Progenitor cell of endocrine pancreas (in vitro differentiated cells): ENCODE measurements at places on chromosomes 2 and 18. TPM values are rescaled to one million over a fixed set of nuclear protein-coding genes. Genes with fewer than 3 reads are reported as not detected.
A peak's percentile ranks its signal among the peaks of the same experiment; 100 is the strongest.

DNA sequence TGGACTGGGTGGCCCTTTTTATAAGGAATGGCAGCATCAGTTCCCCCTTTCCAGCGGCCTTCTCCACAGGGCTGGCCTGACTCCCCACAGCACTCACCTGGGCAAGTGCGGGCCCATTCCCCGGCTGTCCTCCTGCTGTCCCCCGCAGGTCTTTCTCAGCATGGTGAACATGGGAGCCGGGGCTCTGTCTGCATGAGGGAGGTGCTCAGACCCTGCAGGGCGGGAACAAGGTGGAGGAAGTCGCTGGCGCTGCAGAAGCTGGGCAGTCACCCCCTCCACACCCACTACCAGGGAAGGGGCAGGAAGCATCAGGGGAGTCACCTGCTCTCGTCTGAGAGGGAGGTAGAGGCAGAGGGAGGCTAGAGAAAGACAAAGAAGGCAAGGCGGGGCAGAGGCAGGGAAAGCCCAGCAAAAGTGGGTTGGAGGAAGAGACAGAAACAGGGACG, 12.2 kb downstream of the HES6 start:
- H3K27me3 ChIP-seq = peaks cover 31% of the 10 kb centered on the region
- H3K4me3 ChIP-seq = no peak overlapping the region
- DNase-seq = no peak
- H3K4me1 ChIP-seq = peaks cover 17% of the 10 kb centered on the region
- H3K27ac ChIP-seq = no peak overlapping the region

GRCh38 chr2:237092506-237092905, 6.8 kb downstream of the COPS8 start:
- H3K36me3 ChIP-seq = peaks cover 8% of the 10 kb centered on the region
- H3K27ac ChIP-seq = no peak overlapping the region
- DNase-seq = no peak
- no peaks in the 10 kb centered on the region for H3K27me3 ChIP-seq

DNA sequence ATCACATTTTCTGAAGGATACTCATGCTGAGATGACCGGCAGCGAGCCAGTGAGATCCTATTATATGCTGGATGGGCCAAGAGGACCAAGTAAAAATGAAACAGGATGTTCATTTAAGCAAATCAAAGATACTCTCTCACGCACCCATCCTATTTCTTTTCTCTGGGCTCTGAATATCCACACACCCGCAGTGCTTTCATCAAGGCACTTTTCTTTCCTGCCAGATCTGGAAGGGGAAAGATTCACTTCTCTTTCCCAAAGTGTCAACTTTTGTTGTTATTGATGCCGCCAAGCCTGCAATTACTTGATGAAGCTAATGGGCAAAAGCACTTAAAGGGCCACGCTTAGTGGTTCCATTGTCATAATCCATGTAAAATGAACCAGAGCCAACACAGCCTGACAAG, 191.9 kb upstream of the CHAC2 start:
- H3K27me3 ChIP-seq = no peaks in the 10 kb centered on the region
- no peak for DNase-seq
- peaks cover 5% of the 10 kb centered on the region for H3K4me1 ChIP-seq
- no peak overlapping the region for H3K27ac ChIP-seq
- no peak overlapping the region for H3K4me3 ChIP-seq

DNA sequence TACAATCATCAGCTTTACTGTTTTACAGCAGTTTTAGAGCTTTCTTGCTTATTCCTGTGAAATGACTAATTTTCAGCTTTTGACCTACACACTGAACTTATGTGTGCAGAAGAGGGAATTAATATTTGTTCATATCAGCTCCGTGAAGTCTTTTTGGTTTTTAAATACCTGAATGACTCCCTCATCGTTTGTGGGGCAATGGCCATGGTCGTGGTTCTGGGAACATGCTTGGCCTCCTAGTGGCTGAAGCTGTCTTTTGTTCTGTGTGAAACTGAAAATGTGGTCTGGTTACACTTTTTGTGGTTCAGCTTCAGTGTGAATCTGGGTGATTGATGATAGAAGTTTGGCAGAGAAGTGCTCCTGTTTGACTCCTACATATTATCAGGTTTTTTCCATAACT, 408.1 kb downstream of the THSD7B start:
- H3K36me3 ChIP-seq = no peaks in the 10 kb centered on the region
- H3K27ac ChIP-seq = no peak overlapping the region
- peaks cover 24% of the 10 kb centered on the region for H3K4me1 ChIP-seq

GRCh38 chr2:112737542-112738232, 16.9 kb downstream of the NT5DC4 start:
- no peak overlapping the region for H3K27ac ChIP-seq
- H3K36me3 ChIP-seq = peaks cover 3% of the 10 kb centered on the region
- H3K27me3 ChIP-seq = no peaks in the 10 kb centered on the region
- DNase-seq = no peak
- H3K4me1 ChIP-seq = peaks cover 1% of the 10 kb centered on the region

DNA sequence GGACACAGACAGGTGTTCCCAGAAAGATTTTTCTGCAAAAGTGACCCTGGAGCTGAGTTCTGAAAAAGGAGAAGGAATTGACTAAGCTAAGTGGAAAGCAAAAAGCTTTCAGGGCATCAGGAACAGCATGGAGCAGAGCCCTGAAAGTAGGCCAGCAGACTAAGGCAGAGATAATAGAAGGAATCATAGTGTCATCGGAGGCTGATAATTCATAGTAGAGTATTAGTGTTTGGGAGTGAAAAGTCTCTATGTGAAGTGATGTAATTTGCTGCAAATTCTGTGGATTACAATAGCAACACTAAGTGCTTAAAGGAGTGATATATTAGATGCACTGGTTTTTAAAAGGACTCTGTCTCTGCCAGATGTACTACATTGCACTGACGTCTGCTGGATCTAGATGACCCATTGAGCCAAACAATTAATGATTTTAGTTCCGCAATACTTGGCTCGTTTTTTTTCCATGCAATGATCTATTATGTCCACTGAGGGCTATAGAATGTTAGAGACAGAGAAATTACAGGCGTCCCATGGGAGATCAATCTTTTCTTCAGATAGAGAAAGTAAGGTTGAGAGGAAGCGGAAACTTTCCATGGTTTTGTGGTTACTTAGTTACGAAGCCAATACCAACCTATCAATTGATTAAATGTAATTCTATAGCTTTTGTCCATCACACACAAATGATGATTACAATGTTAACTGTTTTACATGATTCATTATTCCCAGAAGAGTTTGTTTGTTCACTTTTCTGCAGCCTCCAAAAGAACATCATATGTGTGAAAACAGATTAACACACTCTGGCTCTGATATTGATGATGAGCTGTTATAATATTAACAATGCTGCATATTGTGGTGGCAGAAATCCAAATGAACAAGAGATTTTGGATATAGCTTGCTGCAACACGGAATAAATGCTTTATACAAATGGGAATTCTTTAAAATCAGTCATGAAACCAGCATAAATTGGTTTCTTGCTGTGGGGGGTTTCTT, 143.7 kb downstream of the MC4R start:
- no peak overlapping the region for H3K27ac ChIP-seq
- H3K4me3 ChIP-seq = no peak overlapping the region
- DNase-seq = no peak
- H3K4me1 ChIP-seq = no peaks in the 10 kb centered on the region
- no peaks in the 10 kb centered on the region for H3K36me3 ChIP-seq
- no peaks in the 10 kb centered on the region for H3K27me3 ChIP-seq

DNA sequence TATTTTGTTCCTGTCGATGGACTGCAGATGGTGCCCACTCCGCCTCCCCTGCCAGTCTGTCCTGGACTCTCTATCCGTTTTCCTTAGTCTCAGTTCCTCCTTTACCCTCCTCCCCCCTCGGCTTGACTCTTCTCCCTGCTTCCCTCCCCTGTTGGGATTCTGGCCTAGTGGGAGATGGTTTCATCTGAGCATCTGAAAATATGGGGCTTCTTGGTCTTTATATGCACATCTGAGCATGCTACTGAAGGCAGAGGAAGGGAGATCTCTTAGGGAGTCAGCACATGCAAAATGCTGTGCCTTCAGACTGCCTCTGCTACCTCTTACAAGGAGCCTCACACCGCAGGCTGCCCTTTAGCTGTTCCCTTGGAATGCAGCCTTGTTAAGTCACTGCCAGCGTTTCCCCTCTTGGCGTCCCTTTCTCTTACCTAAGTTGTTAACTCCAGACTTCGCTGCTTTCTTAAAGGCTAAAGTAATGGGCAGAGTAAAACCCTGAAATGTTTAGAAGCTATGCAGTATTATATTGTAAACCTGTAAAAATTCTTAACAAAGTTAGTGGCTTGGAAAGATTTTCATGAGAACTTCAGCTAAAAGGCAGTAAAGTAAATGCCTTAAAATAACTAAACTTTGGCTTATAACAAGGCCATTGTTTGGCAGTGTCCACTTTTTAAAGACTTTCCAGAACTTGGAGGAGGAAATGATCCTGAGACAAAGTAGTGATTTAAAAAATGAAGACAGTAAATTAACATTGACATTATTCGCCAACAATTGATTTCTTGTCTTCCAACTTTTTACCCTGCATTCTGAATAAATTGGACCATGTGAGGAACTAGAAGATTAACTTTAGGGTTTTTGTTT, 49.8 kb downstream of the LDLRAD4 start:
- no peaks in the 10 kb centered on the region for H3K36me3 ChIP-seq
- H3K27ac ChIP-seq = peak overlapping the region; percentile 27
- H3K27me3 ChIP-seq = peaks cover 29% of the 10 kb centered on the region
- peaks cover 3% of the 10 kb centered on the region for H3K4me1 ChIP-seq
- no peak for DNase-seq

GRCh38 chr2:161708350-161708975, 84.2 kb downstream of the SLC4A10 start:
- no peaks in the 10 kb centered on the region for H3K36me3 ChIP-seq
- H3K4me1 ChIP-seq = no peaks in the 10 kb centered on the region
- H3K4me3 ChIP-seq = no peak overlapping the region
- peaks cover 9% of the 10 kb centered on the region for H3K27me3 ChIP-seq
- no peak for DNase-seq

GRCh38 chr2:30492619-30493018, 45.6 kb downstream of the LCLAT1 start:
- H3K36me3 ChIP-seq = peaks cover 10% of the 10 kb centered on the region
- H3K4me3 ChIP-seq = no peak overlapping the region
- no peaks in the 10 kb centered on the region for H3K4me1 ChIP-seq
- DNase-seq = no peak

DNA sequence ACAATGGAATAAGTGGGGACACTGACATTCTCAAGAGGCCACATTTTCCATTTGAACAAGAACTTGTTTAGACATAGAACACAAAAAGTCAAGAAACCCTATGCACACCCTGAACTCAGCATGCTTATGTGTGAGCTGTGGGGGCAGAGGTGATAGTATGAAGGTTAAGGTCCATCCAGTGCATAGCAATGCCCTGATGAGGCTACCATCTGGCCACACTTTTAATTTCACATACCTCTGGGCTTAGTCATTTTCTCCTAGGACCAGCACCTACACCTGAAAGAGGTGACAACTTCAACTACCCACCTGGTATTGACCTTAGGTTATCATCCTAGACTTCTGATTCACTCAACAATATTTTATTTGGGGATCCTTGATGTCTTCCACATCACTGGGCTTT, 139.8 kb downstream of the PIK3C3 start:
- no peak for DNase-seq
- no peak overlapping the region for H3K4me3 ChIP-seq
- no peaks in the 10 kb centered on the region for H3K4me1 ChIP-seq

DNA sequence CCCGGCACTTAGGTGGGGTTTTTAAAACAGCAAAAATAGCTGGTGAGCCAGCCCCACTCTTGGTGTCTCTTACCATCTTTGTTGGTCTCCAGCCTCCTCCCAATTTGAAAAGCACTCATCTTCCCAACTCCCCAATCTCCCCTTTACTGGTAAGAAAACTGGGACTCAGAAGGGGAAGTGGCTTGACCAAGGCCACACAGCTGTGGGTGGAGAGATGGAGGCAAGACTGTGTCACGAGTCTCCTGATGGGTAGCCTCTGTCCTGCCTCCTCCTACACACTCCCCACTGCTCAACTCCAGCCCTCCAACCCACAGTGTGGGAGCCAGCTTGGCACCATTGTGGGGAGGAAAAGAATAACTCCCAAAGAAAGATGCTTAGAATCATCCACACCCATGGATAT, 140.4 kb downstream of the SMAD2 start:
- H3K4me1 ChIP-seq = no peaks in the 10 kb centered on the region
- no peak overlapping the region for H3K4me3 ChIP-seq
- no peaks in the 10 kb centered on the region for H3K36me3 ChIP-seq
- H3K27me3 ChIP-seq = peaks cover 10% of the 10 kb centered on the region
- H3K27ac ChIP-seq = no peak overlapping the region

DNA sequence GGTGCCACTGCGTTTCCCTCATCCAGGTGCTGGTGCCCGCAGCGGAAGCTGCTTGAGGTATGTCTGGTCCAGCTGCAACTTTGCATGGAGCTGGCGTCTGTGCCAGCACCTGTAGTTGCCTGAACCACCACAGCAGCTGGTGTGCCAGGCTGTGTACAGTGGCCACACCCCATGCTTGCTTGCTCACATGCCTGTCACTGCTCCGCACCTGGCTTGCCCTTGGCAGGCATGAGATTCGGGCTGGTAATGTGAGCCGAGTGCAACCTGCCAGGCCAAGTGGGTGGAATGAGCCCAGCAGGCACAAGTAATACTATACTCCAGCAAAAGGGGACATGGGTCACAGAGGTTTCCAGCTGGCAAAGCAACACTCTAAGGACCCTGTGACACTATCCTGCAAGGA, 1123.3 kb upstream of the ACVR2A start:
- H3K27ac ChIP-seq = no peak overlapping the region
- H3K4me1 ChIP-seq = no peaks in the 10 kb centered on the region
- no peak overlapping the region for H3K4me3 ChIP-seq
- no peaks in the 10 kb centered on the region for H3K27me3 ChIP-seq

DNA sequence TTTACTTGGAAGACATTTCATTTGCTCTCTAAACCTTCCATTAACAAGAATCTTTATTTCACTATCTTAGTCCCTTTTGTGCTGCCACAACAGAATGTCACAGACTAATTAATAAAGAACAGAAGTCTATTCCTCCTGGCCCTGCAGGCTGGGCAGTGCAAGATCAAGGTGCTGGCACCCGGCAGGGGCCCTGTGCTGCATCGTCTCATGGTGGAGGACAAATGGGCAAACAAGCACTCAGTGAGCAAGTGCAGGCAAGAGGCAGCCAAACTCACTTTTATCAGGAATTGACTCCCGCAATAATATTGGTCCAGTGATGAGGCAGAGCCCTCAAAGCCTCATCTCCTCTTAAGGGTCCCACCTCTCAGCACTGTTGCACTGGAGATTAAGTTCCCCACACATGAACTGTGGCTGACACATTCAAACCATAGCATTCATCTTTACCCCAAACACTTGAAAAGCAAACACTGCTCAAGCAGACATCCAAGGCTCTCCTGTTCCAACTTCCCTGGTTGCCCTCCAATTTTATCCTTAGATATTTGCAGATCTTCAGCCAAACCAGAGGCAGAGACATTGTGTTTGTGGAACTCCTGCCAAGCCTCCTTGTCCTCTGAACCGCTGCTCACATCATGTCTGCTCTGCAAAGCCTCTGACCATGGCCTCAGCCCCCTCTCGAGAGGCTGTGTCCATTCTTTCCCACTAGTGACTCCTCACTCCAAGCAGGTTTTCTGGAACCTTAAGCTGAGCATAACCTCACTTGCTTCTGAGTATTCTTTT, 404.4 kb upstream of the SOX11 start:
- H3K4me1 ChIP-seq = peaks cover 11% of the 10 kb centered on the region
- no peak overlapping the region for H3K4me3 ChIP-seq
- DNase-seq = no peak
- H3K27ac ChIP-seq = no peak overlapping the region

The RUFY4 gene
- not detected in 2 replicates for total RNA-seq

The CROCC2 gene
- 0.36 and 0.40 TPM in 2 replicates for total RNA-seq

The FTCDNL1 gene
- 0.73 and 1.2 TPM in 2 replicates for total RNA-seq

The GRP gene
- total RNA-seq = not detected in 2 replicates
